Activated CD4-positive, alpha-beta T cell treated with anti-CD3 and anti-CD28 coated beads, Interleukin-2, Interleukin-4, amounts not matched to agents 100 ng/mL and 50 ng/mL, durations not matched to agents 16 hours and 8 hours (primary cell): ENCODE measurements at places on chromosomes 13 and 19.

GRCh38 chr13:107832500-107833100, 382.7 kb downstream of the LIG4 start:
- no peak for DNase-seq

DNA sequence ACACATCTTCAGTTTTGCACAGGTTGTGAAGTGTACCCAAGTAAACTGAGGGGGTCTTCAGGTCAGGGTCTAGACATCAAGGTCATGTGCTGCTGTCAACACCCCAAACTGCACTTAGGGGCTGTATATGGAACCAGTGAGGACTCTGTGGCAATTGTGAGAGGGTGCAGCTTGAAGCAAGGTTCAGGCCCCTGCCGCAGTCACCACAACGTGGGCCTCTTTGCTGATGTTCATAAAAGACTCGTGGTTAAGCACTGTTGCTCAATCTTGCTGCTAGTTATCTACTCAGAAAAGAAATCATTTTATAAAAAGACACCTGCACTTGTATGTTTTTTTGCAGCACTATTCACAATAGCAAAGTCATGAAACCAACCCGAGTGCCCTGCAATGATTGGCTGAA, 907.4 kb downstream of the UQCRFS1 start:
- no peak for DNase-seq

GRCh38 chr19:45153339-45154063, 7.3 kb downstream of the NKPD1 start:
- no peak for DNase-seq

DNA sequence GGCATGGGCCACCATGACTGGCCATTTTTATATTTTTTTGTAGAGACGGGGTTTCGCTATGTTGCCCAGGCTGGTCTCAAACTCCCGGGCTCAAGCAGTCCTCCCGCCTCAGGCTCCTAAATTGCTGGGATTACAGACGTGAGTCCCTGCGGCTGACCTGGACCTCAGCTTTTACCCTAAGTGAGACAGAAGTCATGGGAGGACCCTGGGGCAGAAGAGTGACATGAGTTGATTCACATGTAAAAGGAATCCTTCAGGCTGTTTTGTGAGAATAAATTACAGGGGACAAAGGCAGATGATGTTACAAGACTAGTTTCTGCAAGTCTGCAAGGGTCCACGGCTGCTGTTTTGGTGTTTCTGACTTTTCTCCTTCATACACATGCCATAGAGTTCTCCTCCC, 2.6 kb upstream of the BCAM start:
- no peak for DNase-seq

- no peak for DNase-seq
Observed at GRCh38 chr13:24630851-24631620, 49.2 kb upstream of the ATP12A start.

- DNase-seq = no peak
Observed at GRCh38 chr13:112259511-112259910, 116.6 kb upstream of the SPACA7 start.

- DNase-seq = no peak
Observed at GRCh38 chr13:50290186-50290585, 274.9 kb downstream of the KCNRG start.

DNA sequence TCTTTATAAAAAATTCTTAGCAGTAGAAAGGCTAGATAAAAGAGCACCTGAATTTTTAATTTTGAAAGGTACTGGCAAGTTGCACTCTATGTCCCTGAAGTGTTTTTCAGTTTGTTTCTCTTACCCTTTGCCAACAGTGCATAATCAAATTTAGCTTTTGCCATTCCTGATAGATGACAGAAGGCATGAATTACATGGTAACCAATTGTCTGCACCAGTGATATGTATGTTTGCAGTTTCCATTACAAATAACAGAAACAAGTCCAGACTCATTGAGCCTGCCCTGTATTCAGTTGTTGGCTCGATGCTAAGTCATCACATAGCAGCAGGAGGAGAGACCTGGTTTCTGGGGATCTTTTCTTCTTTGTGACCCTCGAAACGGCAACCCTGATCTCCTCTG, 309.8 kb downstream of the DNAJC15 start:
- DNase-seq = no peak

DNA sequence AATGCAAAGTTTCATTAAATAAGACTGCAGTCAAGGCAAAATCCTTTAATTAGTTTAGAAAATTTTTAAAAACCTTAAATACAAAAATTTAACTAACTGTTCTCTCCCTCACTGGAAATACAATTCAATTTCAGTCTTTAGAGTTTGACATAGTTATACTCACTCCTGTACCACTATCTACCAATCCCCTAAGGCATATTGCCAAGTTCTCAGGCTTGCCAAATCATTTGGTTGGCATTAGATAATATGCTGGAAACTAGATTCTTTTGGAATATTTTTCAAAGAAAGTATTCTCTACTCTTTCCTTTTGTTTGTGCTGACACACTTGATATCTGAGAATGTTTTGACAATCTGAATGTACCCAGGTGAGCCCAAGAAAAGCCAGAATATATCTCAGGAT, 77.2 kb downstream of the TSC22D1 start:
- DNase-seq = no peak

DNA sequence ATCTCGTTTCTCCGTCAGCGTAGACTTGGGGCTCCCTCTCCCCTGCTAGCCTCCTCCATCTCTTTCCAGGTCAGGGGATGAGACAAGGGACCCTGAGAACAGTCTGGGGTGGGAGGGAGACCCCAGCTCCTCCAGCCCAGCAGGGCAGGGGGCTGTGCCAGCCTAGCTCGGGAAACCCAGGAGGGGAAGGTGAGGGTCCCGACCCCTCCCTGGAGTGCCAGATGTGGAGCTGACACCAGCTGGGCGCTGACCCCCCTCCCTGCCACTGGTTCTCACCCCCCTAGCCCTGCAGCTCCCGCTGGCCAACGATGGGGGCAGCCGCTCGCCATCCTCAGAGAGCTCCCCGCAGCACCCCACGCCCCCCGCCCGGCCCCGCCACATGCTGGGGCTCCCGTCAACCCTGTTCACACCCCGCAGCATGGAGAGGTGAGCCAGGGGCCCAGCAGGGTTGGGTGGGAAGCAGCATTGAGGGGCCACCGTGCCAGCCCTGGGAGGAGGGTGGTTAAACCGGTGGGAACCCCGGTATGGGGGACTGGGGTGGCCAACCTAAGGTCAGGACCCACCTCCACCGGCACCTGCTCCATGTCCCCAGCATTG, 5.1 kb upstream of the TGFBR3L start:
- no peak for DNase-seq

DNA sequence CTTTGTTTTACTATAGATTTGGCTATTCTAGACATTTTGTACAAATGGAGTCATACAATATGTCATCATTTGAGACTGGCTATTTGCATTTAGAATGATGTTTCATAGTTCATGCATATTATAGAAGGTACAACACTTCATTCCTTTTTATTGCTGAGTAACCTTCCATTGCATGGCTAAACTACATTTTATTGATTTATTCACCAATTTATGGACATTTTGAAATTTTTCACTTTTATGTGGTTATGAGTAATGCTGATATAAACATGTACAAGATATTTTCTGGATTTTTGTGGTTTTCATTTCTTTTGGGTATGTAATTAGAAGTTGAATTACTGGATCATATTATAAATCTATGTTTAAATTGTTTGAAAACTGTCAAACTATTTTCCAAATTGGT, 710.3 kb upstream of the SLITRK5 start:
- DNase-seq = no peak

DNA sequence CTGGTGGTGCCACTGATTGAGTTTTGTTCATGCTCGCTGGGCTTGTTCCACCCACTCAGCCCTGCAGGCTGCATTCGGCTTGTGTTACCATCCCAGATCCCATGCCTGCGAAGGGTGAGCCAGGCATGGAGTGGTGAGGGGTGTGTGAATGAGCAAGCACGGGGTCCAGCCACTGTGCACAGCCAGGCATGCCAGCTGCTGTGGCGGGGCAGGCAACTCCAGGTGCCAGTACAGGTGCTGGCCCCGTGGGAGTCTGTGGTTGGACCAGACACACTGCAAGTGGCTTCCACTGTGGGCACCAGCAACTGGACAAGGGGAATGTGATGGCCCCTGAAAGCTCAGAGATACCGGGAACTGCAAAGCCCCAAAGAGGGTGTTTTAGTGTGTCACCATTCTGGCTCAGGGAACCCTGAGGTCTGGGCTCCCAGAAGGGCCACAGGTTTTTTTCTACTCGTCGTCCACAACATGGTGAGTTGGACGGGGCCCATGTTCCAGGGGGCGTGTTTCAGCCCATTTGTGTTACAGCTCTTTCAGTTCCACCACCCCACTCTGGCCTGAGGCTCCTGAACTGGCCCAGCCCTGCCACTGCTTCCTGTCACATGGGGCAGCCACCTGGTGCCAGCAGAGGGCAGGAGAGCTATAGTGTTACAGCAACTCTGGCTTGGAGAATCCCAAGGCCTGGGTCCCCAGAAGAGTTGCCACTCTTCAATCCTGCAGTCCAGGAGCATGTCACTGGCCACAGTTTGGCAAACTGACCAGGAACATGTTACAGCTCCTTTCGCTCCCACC, 217.0 kb upstream of the OBI1 start:
- peak; percentile 1 for DNase-seq

DNA sequence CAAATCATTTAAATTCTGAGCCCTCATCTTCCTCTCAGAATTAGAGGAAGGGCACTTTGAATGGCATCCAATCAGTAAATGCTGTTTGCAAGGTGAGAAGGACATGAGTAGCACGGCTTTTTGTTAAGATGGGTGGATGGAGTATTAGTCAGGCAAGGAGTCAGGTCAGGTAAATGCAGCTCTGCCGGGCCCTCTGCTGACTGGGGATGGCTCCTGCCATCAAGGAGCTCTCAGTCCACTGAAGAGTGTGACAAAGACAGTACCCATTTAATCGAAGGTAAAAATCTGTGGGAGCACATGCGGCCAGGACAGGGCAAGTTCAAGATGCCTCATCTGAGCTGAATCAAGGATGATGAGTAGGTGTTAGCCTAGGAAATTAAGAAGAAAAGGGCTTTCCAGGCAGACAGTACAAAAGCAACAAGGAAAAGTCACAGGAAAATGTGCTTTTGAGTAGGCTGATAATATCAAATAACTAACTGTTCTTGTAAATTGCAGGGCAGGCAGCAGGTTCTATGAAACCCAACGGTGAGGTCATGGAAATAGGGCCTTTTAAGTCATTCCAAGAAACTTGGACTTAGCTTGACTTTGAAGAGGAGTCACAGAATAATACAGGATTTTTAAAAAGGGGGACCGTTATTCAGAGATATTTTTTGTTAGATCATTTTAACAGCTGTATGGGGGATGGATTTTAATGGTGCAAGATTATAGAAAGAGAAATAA, 670.5 kb upstream of the ARGLU1 start:
- no peak for DNase-seq

DNA sequence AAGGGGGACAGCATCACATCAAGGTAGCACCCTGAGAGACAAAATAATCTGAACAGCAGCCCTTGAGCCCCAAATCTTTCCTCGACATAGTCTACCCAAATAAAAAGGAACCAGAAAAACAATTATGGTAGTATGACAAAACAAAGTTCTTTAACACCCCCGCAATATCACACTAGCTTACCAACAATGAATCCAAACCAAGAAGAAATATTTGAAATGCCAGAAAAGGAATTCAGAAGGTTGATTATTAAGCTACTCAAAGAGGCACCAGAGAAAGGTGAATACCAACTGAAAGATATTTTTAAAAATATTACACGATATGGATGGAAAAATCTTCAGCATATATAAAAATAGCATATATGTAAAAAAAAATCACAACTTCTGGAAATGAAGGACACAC, 252.9 kb upstream of the SLITRK6 start:
- DNase-seq = no peak
